ENCODE measurements at places on chromosomes 16 and 17. TPM values are rescaled to one million over a fixed set of nuclear protein-coding genes. Genes with fewer than 3 reads are reported as not detected.

ATP2C2 gene
- not detected for total RNA-seq

ZPBP2 gene
- total RNA-seq = not detected

HAP1 gene
- 0.45 TPM for total RNA-seq

CD79B gene
- total RNA-seq = not detected

BIRC5 gene
- 0.50 TPM for total RNA-seq

PIPOX gene
- 0.94 TPM for total RNA-seq

CD300LF gene
- not detected for total RNA-seq

ABCA8 gene
- total RNA-seq = not detected

FN3K gene
- total RNA-seq = 16.8 TPM

NPIPA3 gene
- total RNA-seq = not detected

CLEC3A gene
- not detected for total RNA-seq

SBK1 gene
- 0.70 TPM for total RNA-seq

KRT12 gene
- total RNA-seq = not detected

GRCh38 chr16:48517493-48517892, 92.5 kb downstream of the N4BP1 start:
- DNase-seq = no peak

DNA sequence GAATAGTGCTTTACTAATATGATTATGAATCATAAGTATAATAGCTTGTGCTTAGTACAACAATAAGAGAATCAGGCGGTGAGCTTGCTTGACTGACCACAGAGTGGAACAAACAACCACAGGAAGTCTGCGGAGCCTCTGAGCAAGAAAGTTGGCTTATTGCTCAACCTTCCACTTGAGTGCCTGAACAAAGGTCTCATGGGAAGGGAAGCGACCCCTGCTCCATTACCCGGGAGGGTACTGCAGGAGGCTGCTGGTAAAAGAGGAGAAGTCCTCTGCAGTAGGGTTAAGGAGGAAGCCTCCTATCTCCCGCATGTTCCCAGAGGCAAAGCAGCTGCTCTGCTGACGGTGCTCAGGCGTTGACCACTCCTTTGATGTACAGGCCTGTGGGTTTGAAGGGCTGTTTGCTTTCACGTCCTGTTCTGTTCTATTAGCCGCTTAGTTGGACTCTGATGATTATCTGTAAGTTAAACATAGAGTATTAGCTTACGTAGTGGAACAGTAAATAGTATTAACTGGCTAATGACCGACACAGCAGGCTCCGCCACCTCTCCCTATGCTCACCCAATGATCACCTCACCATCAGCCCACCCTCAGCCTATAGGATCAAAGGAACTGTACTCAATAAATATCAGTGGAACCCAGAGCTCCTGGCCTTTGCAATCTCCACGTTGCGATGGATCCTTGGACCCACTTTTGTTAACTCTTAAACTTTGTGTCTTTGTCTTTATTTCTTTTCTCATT, 17.5 kb downstream of the ALOX15B start:
- DNase-seq = peak; percentile 84

DNA sequence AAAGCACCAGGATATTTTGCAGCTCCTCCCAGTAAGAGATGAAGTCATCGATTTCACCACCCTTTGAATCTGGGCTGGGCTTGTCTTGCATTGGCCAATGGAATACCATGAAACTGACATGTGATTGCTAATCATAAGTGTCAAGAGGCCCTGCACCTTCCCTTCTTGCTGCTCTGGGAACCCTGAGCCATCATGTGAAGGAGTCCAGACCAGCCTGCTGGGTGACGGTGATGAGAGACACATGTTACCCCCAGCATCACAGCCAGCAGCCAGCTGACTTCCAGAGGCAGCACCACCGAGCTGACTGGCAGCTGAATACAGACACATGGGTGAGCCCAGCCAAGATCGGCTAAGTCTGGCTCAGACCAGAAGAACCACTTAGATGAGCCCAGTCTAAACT, 43.6 kb upstream of the CACNG4 start:
- no peak for DNase-seq

DNA sequence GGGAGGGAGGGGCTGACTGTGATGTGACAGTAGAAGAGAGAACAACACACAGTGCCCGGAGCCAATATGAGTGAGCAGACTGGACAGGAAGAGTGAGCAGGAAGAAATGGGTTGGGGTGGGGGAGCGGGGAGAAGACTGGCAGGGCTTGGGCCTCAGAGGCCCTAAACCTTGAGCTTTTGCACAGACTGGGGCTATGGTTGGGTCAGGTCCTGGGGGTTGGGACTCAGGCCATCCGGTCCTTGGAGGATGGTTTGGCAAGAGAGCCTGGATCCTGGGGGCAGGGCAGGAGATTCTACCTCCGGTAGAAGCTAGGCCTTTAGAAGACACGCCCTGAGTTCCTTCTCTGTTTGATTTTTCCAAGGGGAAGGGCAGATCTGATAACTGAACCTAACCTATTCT, 1.1 kb downstream of the CAMTA2 start:
- no peak for DNase-seq

- no peak for DNase-seq
Observed at GRCh38 chr17:35766489-35766877, 5.8 kb downstream of the C17orf50 start.

DNA sequence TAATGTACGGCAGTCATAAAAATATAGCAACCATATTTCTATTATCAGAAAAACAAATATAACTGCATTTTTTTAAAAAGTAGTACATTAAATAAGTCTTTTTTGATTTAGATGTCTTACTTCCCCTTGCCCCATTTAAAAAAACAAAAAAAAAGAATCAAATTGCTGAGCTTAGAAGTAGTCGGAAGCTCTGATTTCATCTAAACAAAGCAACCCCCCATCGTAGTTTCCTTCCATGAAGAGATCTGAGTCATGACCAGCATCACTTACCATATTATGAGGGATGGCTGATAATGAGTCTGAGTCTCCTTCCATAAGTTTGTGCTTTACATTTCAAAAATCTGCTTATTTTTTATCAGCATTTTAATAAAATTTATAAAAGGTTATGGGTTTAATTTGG, 86.2 kb downstream of the ITFG1 start:
- DNase-seq = no peak

DNA sequence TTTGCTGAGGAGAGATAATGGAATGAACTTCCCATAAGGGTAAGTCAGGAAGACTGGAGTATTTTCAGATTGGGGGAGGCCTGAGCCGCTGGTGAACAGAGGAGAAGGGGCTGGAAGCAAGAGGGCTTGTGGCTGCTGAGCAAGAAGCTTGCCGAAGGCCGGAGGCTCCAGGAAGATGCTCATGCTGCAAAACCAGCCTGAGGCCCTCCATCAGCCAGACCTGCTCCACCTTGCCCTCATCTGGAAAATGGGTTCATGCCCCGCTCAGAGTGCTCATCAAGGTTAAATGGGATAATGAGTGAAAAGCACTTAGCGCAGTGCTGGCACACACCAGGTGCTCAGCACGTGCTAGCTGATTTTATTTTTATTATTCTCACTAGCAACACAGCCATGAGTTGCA, 5.5 kb upstream of the ASGR1 start:
- DNase-seq = no peak

- no peak for DNase-seq
Observed at GRCh38 chr17:32258383-32259140, 7.1 kb upstream of the RHBDL3 start.

DNA sequence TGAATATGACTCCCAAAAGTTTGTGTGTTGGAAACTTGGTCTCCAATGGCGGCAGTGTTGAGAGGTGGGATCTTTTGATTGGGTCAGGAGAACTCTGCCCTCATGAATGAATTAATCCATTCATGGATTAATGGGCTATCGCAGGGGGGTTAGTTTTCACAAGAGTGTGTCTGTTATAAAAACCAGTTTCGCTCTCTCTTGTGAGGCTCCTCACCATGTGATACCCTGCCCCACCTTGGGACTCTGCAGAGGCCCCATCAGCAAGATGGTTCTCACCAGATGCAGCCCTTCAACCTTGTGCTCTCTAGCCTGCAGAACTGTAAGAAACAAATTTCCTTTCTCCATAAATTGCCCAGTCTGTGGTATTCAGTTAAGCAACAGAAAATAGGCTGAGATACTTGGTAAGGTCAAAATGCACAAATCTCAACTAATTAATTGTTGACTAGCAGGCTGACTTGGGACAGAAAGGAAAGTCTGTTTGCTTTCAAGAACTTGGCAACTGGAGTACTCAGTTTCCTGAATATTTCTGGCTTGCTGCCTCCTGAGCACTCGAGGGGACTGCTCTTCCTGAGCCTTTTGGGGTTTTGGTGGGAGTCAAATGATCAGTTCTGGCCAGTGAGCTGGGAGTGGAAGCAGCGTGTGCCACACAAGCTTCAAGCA, 13.8 kb upstream of the CCL17 start:
- DNase-seq = no peak

GRCh38 chr17:5362162-5362811, 57.2 kb downstream of the NUP88 start:
- no peak for DNase-seq

DNA sequence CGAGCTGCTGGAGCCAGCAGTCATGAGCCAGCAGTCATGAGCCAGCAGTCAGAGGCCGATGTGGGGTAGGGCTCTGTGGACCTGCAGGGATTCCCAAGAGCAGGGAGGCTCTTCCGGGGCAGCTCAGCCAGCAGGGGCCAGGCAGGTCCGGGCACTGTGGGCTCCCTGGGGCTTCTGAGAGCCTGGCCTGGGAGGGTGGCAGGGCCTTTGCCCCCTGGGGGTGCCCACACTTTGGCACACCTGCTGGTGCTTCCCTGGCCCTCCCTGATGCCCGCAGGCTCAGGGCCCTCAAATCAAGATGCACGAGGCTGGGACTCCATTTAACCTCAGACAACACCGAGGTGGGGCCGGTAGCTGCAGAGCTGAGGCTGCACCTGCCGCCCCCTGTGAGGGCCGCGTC, 18.1 kb downstream of the SOX8 start:
- no peak for DNase-seq

GRCh38 chr17:55735731-55736405, 13.2 kb upstream of the TMEM100 start:
- DNase-seq = peak; percentile 61

DNA sequence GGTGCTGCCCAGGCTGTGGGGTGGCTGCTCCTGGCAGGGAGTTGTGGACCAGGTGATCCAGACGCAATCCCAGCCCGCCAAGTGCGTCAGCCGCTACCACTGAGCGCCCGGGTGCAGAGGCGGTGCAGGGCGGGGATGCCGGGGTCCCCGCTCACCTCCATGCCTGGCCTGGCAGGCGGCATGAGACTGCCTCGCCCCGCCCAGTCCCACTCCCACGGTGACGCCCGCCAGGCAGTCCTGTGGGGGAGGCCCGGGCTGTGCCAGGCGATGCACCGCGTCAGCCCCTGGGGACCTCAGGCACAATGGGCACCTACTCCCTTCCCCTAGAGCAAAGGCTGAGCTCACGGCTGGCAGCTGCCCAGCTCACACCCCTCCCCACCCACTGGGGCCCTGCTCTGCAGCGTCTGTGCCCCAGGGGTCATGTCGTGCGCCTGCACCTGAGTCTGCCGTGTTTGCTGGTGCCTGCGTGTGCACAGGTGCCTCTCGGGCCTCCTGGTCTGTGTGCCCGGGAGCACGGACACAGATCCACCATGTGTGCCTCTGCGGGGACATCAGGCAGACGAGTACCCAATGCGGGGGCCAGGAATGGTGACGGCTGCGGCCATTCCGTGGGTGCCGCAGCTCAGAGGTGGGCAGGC, 5.3 kb downstream of the RPUSD1 start:
- DNase-seq = no peak

DNA sequence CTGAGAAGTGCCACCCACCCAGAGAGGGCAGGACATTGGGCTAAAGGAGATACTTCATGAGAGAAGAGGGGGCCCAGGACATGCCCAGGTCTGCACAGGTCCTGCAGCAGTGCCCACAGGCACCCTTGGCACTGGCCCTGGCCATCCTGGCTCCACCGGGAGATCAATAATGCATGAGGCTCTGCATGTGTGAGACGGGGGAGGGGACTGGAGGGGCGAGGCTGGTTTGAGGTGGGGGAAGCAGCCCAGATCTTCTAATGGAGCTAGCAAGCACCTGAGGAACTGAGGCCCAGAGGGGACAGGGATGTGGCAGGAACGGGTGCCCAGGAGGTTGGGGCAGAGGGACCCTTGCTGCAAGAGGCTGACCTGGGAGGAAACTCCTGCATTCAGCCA, 567 bp downstream of the OSBPL7 start:
- DNase-seq = no peak

DNA sequence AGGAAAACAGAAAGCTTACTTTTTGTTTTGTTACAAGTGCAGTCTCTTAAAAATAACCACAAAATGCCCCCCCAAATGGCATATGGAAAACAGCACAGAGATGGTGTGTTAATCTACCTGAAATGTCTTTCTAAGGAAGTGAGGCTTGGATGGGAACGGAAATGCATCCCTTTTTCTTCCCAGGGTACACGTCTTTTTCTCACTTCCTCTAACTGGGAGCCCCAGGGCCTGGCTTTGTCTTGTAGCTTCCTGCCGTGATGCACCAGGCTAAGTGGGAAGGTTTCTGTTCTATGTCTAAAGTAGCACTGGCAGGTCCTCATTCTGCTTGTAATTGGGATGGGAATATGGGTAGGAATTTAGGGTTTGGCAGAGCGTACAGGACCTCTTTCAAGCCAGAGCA, 52.5 kb upstream of the CACNG3 start:
- no peak for DNase-seq

DNA sequence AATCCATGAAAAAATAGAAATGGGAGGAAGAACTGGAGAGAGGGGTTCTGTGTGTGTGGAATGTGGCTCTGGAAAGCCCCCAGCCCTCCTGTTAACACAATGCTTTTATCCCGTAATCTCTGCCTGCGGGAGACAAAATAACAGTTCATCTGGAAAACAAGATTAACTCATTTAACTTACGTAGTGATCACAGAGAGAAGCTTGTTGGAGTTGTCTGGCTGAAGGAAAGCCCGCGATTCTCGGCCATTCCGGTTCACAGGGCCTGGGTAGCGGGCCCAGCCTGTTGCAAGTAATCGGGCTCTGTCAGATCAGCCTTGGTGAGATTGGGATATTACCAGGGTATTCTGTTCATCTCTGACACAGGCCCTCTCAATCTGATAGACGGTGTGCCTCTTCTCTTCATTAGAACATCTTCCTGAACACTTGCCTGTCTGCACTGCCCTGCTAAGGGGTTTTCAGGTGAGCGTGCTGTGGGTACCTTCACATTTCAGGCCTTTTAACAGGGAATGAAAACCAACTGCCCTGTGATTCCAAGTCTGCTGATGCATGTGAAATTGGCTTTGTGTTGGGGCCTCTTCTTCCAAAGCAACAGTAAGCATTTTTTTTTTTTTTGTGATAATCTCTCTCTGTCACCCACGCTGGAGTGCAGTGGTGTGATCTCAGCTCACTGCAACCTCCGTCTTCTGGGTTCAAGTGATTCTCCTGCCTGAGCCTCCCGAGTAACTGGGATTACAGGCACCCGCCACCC, 609.9 kb downstream of the WWOX start:
- no peak for DNase-seq

DNA sequence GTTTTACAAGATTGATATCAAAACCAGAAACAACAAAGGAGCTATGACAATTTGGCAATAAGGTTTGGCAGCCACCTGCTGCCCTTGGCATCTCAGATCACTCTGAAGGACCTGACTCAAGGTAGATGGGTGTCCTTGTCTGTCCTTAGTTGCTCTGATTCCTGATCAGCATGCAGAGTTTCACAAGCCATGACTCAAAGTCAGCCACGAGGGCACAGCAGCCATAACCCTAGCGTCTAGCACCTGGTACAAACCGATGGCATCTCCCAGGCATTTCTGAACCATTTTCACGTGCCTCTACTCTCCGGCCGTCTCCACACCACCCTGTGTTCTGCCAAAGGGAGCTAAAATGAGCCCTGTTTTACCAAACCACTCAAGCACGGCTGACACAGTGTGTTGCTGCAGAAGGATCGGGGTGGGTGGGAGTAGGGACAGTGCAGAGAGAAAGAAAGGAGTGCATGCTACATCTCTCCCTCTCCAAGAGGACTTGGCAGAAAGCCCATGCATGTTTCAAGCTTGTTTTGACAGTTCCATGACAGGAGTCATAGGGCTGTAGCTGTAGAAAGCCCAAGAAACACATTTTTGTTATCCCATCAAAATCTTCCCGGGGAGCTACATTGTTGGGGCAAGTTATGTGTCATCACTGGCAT, 297.3 kb downstream of the ABCC12 start:
- peak; percentile 15 for DNase-seq
